ENCODE measurements at places on chromosomes 2 and 18. TPM values are rescaled to one million over a fixed set of nuclear protein-coding genes. Genes with fewer than 3 reads are reported as not detected.

- DNase-seq, result no peak
These were observed 84.5 kb downstream of the ABI2 start for GRCh38 chr2:203412546-203413331.

GRCh38 chr18:69208545-69208944 is 192.1 kb upstream of the DOK6 start:
- no peak for DNase-seq

DNA sequence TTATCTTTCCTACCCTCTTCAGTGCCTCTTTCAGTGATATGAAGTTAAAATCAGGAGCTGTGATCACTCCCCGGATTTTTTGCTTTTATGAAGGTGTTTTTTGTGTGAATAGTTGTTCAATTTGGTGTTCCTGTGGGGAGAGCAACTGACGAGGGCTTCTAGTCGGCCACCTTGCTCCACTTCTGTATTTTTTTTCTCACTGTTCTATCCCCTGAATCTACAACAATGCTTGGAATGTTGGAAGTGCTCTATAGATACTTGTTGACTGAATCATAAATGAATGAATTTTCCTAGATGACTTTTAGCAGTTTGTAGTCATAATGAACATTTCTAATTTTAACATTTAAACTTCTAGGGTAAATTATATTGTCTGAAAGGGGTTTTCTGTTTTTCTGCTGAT is 247.3 kb downstream of the ZNF385B start:
- DNase-seq, result no peak

GRCh38 chr18:61860302-61860701 is 32.5 kb downstream of the RNF152 start:
- DNase-seq, result no peak

DNA sequence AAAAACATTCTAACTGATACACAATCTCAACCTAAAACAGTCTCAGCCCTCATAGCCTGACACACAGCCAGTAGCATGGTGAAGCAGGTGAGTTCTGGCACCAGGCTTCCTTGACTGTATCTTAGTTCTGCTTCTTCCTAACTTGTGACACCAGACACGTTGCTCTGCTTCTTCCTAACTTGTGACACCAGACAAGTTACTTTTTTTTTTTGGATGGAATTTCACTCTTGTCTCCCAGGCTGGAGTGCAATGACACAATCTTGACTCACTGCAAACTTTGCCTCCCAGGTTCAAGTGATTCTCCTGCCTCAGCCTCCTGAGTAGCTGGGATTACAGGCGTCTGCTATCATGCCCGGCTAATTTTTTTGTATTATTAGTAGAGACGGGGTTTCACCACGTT is 6.7 kb upstream of the ATG16L1 start:
- DNase-seq, result no peak

- DNase-seq, result no peak
These were observed 53.4 kb downstream of the SLC40A1 start for GRCh38 chr2:189527041-189527750.

DNA sequence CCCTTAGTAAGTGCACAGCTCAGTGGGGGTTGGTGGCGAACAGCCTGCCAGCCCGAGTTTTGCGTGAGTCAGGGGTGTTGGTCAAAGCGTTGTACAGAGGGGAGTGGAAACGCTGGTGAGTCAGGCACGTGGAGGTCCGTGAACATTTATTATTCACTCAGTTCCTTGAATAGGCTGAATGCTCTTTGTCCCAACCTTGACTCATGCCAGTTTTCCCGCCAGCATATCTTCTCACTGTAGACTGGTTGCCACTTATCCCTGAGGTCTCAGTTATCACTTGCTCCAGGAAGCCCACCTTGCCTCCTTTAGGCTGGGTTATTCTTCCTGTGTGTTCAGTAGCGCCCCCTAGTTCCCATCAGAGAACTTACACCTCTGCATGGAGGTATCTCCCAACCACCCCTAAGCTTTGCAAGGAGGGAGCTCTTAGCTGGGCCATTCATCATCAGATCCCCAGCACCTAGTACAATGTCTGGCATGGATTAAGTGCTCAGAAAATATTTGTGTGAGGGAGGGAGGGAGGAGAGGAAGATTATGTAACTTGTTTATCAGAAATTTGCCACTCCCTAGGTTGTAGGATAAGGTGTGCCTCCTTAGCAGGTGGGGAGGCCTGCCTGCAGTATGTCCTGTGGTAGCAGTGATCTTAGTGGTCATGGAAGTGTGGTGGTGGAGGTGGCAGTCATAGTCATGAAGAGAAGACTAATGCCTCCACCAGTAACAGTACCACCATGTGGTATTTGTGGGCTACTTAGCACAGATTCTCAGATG is 72.1 kb downstream of the CABLES1 start:
- DNase-seq, result no peak

- no peak for DNase-seq
These were observed 1.3 kb downstream of the CERS6 start for GRCh38 chr2:168457190-168457895.

GRCh38 chr2:215843579-215843978 is 169.8 kb downstream of the MREG start:
- no peak for DNase-seq

DNA sequence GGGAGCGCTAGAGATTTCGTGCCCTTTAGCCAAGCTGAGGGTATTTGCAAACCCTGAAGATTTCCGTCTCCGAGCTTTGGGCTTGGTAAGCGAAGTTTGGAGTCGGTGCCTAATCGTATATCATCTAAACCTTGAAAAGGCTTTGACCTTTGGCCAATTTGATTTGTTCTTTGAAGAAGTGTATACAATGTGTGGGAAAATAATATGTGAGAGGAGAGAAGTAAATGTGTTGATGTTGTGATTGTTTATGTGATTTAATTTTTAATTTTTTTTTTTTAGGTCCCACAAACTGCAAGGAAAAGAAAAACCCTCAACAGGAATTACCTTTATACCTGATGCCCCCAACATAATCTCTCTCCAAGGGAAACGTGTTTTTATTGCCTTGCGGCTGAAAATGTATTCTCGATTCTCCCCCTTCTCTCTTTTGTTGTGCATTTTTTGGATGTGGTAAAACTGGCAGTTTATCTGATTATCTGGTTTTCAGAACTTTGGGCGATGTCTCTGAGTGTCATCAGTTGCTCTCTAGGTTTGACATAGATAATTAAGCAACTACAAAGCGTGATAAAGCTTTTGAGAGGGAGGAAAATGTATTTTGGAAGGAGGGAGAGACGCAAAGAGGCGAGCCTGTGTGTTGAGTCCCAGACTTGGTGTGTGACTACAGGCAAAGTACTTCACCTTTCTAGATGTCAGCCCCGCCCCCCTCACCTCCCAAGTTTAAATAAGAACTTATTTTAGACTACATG is 912 bp upstream of the FBXO11 start:
- DNase-seq, result no peak

MYO3B gene
- 0.22 TPM for total RNA-seq

IL1RN gene
- not detected for total RNA-seq

MYO5B gene
- total RNA-seq, result 2.7 TPM

TEKT4 gene
- total RNA-seq, result not detected

ANKRD62 gene
- 0.17 TPM for total RNA-seq

All from glutamatergic neuron (in vitro differentiated cells).